Kidney tubule cell (primary cell): ENCODE measurements at places on chromosomes 12 and 14.

DNA sequence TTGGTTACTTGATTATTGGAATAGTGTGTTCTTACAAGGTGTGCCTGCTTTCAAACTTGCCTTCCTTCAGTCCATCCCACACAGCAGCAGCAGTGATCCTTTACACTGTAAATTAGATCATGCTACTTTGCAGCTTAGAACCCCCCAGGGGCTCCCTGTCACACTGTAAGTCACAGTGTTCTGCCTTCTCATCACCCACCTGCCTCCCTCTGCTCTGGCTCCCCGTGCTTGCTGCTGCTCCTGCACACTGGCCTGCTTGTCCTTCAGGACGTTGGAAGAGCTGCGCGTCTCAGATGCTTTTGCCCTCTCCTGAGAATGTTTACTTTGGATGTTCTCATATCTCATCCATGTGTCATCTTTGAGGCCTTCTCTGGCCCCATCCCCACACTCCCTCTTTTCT, 27.3 kb downstream of the ZC3H14 start:
- DNase-seq, result no peak

GRCh38 chr12:87332987-87333726, 696.0 kb downstream of the C12orf50 start:
- DNase-seq, result no peak

DNA sequence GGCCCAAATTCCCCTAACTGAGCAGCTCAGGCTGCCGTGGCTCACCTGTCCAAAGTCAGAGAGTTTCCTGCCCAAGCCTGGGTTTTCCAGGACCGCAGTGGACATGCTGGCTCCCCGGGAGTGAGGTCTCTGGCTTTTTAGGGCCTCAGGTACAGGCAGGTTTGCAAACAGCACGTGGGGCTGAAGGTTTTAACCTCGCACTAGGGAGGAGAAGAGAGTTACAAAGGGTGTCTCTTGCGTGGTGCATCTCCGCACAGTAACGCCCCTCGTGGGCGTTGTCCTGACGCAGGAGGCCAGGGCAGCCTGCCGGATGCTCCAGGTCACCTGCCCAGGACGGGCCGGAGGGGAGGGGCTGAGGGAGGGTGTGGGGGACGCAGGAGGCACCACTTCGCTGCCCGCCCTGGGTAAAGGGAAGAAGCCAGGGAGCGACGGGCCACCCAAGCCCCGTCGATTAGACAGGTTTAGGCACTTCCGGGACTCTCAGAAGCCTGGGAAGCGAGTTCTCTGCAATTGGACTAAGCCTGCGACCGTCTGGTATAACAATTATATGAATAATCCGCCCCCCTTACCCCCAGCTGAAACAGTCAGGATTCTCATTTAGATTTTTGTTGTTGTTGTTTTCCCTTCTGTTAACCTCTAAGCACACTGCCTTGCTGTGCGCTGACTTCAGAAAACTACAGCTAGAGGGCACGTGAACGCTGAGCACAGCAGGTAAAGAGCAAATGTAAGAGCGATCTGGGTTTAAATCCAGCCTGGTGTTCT, at the start of gene PAH:
Gene PAH (minus strand): TSS at position 219 of the 762 bp plus-strand sequence. CDS start 114 bp downstream, at position 105.
- DNase-seq, result peak; percentile 33

GRCh38 chr14:68898248-68899032, 80.7 kb downstream of the ACTN1 start:
- no peak for DNase-seq

DNA sequence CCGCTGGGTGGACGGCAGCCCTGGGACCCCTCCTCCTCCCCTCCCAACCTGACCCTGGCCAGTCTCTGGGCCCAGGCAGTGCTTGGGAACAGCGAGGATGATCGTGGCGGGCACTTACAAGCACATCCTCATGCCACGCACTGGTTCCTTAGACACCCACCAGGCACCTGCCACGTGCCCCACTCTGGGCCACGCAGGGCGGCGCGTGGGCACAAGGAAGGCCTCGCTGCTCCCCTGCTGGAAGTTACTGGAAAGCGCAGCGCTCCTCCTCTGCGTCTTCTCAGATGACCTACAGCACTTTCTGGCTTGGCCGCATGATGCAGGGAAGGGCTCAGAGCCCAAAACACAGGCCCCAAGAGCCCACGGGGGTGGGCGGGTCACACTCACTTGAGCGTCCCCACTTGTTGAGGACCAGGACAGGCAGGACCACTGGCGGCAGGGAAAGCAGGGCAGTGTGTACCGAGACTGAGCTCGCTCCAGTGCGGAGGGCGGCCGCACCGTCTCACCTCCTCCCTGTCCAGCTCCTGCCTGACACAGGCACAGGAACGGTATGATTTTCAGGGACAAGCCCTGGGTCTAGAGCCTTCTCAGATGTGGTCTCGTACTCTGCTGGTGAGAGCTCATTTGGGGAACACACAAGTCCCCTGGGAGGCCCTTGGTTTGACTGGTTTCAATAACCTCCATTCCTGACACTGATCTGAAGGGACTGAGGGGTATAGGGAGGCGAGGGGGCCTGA, 128.3 kb upstream of the EVL start:
- DNase-seq, result no peak

GRCh38 chr14:88868558-88869159, 44.2 kb downstream of the TTC8 start:
- peak; percentile 43 for DNase-seq

GRCh38 chr12:69679119-69679518, 20.0 kb downstream of the BEST3 start:
- no peak for DNase-seq

GRCh38 chr12:100026241-100026640, 41.5 kb upstream of the ANKS1B start:
- DNase-seq, result no peak

DNA sequence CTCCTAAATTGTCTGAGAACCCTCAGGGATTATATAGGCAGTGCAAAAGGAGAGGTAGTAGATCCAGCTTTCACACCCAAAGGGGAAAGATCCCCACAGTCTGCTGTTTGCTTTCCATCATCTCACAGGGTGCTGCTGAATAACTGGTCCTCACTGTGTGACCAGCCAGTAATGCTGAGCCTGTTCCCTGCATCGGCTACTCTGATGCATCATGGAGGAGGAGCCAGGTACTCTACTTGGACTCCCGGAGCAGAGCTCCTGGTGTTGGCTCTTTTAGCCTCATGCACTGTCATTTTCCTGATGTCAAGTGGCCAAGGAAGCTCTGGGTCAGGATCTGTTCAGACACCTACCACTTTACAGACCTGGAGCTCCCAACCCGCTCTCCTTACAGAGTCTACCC, 127.4 kb upstream of the ATF1 start:
- DNase-seq, result peak; percentile 39

DNA sequence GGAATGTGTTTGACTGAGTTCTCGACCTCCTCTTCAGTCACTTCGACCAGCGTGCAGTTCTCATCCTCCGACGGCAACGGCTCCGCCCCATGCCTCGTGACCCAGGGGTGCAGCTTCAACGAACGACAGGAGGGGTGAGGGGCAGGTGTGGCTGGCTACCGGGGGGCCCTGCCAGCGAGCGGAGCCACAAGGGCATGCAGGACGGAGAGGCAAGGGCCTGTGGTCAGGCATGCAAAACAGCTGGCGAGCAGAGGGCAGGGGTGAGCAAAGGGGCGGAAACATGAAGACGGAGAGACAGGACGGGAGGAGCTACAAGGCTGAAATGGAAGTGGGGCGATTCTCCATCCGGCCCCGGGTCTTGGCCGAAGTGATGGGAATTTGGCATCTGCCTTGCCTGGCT, 38.7 kb downstream of the P2RX4 start:
- no peak for DNase-seq

DNA sequence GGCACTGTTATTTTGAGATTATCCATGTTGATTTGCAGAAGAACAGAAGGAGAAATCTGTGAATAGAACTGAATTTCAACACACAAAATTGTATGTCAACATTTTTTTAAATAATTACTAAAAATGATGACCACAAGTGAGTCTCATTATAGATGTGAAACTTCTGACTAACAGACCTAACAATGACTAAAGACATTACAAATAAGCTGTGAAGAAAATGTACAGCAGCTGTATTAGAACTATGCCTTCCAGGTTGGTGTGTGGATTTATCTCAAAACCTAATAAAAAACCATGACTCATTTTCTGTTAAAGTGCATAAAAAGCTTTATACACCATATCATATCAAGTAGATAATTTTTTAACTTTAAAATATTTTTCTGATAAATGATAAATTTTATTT, 22.5 kb upstream of the FOXG1 start:
- DNase-seq, result no peak

DNA sequence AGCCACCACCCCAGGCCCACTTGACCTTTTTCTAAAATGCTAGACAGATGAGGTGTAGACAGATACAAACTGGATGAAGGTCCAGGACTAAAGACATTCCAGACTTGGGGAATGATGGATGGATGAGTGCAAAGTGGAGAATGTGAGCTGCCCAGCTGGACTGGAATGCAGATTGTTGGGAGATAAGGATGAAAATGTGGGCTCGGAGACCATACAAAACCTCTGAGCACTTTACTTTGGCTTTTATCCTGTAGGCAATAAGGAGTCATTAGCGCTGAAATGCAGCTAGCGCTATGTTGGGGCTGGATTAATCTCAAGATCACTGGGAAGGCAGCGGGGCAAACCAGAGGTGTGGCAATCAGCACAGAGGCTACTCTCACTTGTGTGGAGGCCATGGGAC, 64.7 kb upstream of the GNPNAT1 start:
- no peak for DNase-seq

DNA sequence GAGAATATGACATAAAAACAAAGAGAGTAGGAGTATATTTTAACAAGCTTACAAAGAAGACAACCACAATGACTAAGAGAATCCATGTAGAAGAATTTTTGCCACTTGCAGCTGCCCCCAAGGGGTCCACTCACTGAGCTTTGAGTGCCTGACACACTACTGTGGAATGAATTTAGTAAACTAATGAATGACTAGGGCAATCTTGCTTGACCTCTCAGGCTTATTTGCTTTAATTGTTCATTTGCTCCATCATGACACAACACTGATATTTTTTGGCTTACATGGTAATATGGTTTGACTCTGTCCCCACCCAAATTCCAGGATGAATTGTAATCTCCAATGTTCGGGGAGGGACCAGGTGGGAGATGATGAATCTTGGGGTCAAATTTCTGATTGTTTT, 249.1 kb upstream of the FAR2 start:
- DNase-seq, result peak; percentile 97

DNA sequence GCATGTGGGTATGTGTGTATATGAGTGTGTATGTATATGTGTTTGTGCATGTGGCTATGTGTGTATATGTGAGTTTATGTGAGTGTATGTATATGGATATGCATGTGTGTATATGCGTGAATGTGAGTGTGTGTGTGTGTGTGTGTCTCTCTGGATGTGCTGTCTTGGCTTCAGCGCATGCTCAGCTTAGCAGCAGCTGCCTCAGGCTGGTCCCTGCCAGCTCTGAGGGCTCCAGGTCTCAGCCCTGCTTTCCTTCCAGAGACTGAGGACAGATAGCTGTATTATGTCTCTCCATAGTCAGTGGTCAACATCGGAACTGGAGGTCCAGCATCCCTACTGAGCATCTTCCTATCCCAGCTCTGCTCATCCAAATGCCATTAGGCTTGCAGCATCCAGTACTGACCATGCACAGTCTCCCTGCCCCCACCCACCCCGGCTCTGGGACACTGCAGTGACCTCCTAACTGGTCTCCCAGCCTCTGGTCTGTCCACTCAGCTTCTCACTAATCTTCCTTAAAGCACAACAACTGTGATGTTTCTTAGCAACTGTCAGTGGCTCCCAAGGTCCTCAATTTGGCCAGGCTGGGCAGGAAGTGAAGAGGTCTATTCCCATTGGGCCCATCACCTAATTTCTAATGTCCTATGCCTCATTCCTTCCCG, 22.8 kb downstream of the FAIM2 start:
- no peak for DNase-seq

DNA sequence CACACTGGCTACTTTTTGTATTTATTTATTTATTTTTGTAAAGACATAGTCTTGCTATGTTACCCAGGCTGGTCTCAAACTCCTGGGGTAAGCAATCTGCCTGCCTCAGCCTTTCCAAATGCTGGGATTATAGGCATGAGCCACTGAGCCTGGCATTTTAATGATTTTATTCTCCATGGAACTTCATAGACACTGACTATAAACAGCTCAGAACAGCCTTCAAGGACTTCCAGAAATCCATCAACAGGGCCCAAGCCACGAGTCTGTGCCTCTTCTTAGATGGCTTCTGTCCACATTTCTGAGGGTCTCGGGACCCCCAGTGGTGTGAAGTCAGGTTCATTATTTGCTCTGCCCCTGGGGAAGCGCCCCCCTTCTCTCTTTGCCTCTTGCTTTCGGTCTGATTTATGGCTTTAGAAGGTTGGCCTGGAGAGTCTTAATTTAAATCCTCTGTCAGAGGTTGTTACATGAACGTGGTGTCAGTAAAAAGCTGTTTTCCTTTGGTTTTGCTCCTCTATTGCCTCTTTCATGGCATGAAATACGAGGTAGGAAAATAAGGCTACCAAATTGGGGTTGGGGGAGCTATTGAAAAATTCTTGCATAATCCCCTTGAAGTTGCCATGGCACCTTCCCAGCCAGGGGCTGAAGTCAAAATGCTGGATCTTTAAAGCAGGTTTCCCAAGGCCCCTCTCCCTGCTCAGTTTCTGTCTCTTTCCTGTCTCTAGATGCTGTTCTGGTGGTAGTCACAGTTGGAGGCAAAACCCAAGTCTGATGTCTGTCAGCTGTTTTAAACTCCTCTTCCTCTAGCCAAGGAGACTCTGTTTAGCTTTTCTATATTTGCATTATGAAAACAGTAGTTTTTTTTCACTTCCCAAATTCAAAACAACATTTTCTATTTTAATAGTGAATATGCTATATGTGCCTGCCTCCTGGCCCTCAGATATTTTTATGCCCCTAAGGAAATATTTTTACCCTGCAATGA, 129.4 kb downstream of the SMOC1 start:
- no peak for DNase-seq

DNA sequence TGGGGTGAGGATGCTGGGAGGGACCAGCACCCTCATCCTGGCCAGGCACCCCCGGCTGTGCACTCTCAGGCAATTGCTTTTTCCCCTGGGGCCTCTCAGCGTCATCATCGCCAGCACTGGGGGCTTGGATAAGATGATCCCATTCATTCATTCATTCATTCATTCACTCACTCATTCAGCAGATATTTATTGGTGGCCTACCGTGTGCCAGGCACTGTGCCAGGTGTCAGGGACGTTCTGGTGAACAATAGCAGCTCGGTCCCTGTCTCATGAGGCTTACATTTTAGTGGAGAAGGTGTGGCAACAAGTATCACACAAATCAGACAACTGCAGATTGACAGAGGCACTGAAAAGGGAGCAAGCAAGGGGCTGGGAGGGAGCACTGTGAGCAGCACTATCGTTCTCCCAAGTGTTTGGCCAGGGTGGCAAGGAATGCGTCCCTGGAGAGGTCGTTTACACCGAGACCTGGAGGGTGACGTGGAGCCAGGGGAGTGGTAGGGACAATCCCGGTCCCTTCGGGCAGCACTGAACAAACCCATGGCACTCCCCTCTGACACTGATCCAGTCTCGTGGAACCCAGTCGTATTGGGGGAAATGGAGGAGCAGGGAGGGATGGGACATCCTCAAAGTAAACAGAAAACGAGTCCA, 124.1 kb downstream of the PAPOLA start:
- DNase-seq, result no peak

DNA sequence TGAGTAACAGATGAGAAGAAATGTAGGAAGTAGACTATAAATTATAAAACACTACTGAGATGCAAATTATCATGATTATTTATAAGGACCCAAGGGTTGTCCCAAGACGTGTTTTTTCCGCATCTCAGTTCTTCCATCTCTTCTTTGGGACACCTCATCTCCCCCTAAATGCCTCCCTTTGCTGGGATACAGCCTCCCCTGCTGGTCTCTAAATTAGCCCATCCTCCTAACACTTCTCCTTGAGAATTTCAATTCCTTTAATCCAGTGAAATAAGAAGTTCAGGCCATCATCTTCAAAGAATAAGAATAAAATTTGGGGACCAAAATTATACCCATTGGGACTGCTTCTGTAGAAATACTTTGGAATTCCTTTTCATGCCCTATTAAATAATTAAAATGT, 667.0 kb downstream of the BCL11B start:
- DNase-seq, result no peak
